Stimulated activated CD4-positive, alpha-beta T cell treated with anti-CD3 and anti-CD28 coated beads, Interleukin-15, amount 100 ng/mL, for 1 hour (primary cell): ENCODE measurements at places on chromosomes 13 and 19.
A peak's percentile ranks its signal among the peaks of the same experiment; 100 is the strongest.

- DNase-seq = no peak
Measured at GRCh38 chr13:35930665-35931631, 200.2 kb downstream of the DCLK1 start.

- peak; percentile 95 for DNase-seq
Measured at GRCh38 chr19:55117663-55118391, 390 bp upstream of the PPP1R12C start.

GRCh38 chr13:45315520-45316167, 25.3 kb downstream of the TPT1 start:
- DNase-seq = no peak

- no peak for DNase-seq
Measured at GRCh38 chr13:27455331-27455855, 5.0 kb upstream of the MTIF3 start.

GRCh38 chr13:29535663-29536655, 59.5 kb downstream of the SLC7A1 start:
- no peak for DNase-seq

DNA sequence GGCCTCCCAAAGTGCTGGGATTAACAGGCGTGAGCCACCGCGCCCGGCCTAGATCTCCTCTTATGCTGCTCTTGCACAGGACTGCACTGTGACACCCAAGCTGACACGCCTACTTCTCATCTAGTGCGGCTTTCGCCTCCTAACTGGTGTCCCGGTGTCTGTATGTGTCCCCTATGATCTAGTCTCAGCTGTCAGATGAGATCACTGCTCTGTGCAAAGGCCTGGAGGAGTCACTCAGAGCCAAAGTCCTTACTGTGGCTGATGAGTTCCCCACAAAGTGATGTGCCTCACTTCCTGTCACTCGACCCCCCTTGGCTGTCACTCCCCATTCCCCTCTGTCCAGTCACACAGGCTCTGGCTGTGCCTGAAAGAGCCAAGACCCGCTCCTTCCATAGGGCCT, 2.5 kb downstream of the ZNF556 start:
- DNase-seq = no peak

GRCh38 chr13:75635101-75635827, 866 bp upstream of the LMO7 start:
- DNase-seq = no peak

GRCh38 chr13:41136396-41137031, 3.9 kb upstream of the KBTBD6 start:
- DNase-seq = no peak

- no peak for DNase-seq
Measured at GRCh38 chr19:50206191-50206590, 2.8 kb downstream of the MYH14 start.

- DNase-seq = no peak
Measured at GRCh38 chr13:31951215-31951678, 80.3 kb upstream of the FRY start.

- no peak for DNase-seq
Measured at GRCh38 chr13:21546372-21546771, 57.6 kb downstream of the MICU2 start.

GRCh38 chr13:39105110-39105509, 66.9 kb downstream of the NHLRC3 start:
- DNase-seq = no peak

- DNase-seq = no peak
Measured at GRCh38 chr13:50162001-50162400, 146.8 kb downstream of the KCNRG start.

GRCh38 chr19:51094696-51095279, 12.1 kb upstream of the KLK14 start:
- DNase-seq = peak; percentile 18

DNA sequence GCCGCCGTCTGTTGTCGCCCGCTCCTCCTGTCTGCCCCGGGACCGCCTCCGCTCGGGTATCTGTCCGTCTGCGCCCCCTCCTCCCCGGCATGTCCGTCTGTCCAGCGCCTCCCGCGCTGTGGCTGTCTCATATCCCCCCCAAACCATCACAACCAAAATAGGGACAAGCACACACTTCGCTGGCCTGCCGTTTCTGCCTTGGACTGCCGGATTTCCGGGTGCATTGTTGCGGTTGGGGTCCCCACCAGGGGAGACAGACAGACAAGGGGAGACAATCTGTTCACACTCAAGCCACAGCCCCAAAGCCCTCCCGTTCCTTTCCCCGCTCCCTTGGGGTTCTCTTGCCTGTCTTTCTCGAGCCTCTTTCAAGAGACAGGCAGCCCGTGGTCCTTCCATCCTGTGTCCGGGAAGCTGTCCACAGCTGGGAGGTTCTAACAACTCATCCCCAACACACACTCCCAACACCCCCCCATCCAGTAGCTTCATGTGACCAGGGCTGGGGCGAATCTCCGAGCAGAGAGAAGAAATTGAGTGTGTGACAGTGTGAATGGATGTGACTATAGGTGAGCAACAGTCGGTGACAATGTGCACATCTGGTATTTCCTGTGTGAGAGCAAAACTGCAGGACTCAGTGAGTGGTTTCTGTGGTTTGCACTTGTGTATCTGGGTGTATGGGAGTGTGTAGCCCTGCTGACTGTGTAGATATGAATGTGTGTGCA, 16.5 kb upstream of the FOSB start:
- no peak for DNase-seq
